ENCODE measurements at places on chromosomes 3 and 15.

GRCh38 chr3:127237835-127238234 is 44.9 kb downstream of the PRR23E start:
- no peak for DNase-seq

DNA sequence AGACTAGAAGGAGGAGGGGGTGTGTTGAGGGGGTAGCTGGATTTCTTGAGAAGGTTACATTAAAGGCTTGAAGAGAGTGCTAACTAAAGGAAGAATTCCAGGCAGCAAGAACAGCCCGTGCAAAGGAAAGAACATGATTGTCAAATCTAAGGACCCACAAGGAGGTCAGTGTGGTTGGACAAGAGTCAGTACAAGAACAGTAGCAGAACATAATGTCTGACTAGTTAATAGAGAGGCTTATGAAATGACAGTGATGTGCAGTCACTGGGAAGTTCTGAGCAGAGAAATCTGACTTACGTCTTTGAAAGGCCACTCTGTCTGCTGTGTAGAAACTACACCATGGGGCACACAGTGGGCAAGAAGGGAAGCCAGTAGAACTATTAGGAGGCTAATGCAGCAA is 19.8 kb upstream of the RBMS3 start:
- no peak for DNase-seq

DNA sequence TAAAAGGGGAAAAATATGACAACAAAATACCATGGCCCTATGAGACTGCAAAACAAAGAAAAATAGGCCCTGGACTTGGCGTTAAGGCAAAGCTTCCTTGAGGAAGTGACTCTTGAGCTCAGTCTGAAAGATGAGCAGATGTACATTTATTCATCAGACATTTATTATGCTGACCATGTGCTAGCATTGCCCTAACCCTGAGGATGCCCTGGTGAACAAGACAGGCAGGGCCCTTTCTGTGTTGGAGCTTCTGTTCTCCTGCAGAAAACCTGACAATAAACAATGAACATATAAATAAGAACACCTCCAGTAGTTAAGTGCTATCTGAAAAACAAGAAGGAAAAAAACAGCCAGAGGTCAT is 12.4 kb downstream of the TF start:
- DNase-seq = no peak

DNA sequence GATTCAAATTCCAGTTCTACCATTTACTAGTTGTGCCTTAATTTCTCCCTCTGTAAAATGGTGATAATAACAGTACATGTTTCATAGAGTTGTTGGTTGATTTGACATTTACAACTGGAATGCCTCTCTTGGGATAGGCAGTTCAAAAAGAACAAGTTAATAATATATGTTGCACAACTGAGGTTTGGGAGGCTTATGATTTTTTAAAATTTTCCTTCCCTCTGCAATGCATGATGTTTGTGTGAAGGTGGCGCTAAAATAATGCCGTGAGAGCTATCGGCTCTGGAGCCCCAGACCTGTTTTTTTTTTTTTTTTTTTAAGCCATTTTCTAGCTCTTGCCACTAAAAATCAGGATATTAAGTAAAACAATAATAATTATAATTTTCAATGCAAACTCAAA is 18.6 kb downstream of the DNAJB11 start:
- DNase-seq = no peak

GRCh38 chr3:135806317-135806716 is 159.2 kb upstream of the PPP2R3A start:
- peak; percentile 9 for DNase-seq

DNA sequence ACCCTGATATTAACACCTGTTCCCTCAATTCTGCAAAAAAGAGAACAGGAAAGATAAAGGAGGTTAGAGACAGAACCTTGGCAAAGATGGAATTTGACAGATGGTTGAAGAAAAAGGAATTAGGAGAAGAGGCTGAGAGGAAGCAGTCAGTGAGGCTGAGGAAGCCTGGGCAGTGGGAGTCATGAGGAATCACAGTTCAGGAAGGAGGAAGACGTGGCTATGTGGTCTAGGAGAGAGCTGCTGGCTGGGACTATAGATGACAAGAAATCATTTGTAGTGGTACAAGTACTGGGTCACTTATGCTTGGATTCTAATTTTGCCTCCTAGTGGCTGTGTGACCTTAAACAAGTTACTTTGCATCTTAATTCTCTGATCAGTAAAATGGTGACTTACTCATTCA is 49.0 kb downstream of the LARS2 start:
- DNase-seq = no peak

Data from kidney tubule cell (primary cell).